Upper lobe of left lung (tissue), 6 donors: ENCODE measurements at places on chromosomes 6 and 20. TPM values are rescaled to one million over a fixed set of nuclear protein-coding genes. Genes with fewer than 3 reads are reported as not detected.

The HSPA1B gene
- total RNA-seq, result 132 TPM

The CST4 gene
- not detected for total RNA-seq

The TOP1 gene
- total RNA-seq, result 56.8 TPM

The OGFRL1 gene
- total RNA-seq, result 36.1 TPM

DNA sequence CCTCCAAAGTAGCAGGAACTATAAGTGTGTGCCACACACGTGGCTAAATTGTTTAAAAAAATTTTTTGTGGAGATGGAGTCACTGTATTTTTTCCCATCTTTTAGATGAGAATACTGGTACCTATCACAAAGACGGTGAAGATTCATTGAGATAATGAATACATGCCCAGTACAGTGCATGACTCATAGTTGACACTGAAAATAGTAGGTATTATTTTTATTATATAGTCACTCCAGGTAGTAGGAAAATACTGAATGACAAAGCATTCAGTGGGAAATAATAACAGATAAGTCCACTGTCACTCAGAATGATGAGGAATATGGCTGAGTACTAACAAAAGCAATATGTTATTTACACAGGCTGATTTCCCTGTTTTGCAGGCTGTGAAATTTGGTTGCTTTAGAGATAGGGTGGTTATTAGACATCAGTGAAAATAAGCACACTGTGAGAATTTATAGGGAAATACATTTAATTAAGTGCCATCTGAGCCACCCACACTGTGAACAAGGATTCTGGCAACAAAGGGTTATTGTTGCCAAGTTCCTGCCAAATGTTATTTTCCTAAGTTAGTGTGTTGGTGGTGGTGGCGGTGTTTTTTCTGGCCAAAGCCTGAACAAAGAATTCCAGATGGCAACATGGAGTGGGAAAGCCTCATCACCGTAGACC is 129.8 kb upstream of the FOXQ1 start:
- no peak for DNase-seq

GRCh38 chr6:2641044-2641725 is 109.5 kb downstream of the MYLK4 start:
- no peak for DNase-seq
